ENCODE measurements at places on chromosomes 7 and 10.

DNA sequence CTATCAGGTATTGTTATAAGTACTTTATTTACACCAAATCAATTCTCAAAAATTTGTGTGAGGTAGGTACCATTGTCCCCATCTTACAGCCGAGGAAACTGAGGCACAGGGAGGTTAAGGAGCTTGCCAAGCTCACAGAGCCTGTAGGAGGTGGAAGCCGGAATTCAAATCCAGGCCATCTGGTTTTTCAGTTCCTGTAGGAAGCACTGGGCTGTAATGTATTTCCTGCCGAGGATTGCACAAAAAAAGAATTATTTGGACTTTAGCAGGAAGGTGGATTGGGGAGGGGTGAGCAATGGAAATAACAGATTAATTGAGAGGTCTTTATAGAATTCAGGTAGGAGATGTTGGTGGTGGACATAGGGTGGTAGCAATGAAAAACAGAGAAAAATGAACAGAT is 315.3 kb upstream of the AUTS2 start:
- DNase-seq: no peak

- no peak for DNase-seq
These were observed 35.9 kb downstream of the TNRC18 start for GRCh38 chr7:5387711-5388245.

GRCh38 chr7:27922907-27923641 is 183.1 kb downstream of the TAX1BP1 start:
- no peak for DNase-seq

DNA sequence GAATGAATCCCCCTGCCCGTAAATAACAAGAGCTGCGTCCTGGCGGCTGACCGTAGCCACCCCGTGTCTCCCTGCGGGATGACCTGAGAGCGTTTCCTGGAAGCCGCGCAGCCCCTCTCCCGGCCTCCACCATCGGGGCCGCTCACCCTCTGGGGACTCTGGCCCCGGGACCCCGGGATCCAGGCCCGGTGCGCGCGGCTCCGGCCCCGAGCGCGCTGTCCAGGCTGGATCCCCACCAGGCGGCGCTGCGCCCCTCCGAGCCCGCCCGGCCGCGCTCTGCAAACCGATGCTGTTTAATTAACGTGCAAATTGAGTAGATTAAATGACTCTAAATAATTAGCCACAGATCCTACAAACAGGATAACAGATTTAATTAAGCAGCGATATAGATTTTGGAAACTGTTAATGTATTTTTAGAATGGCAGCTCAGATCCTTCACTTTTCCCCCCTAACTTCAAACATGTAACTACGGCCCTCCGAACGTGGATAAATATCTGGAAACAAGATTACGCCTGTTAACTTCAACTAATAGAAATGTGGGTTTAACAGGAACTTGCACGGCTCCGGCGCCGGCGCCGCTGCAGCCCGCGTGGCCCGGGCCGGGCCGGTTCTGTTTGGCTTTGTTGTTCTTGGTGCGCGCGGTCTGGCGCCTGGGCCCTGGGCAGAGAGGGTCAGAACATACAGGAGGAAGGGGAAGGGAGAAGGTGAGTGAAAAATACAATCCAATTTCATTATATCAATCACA is 7.1 kb upstream of the UNCX start:
- DNase-seq: peak; percentile 95

DNA sequence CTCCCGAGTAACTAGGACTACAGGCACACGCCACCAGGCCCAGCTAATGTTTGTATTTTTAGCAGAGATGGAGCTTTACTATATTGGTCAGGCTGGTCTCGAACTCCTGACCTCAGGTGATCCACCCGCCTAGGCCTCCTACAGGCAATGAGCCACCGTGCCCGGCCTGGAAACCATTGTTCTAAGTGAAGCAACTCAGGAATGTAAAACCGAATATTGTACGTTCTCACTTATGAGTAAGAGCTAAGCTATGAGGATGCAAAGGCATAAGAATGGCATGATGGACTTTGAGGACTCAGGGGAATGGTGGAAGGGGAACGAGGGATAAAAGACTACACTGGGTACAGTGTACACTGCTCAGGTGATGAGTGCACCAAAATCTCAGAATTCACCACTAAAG is 235.1 kb upstream of the AUTS2 start:
- no peak for DNase-seq

DNA sequence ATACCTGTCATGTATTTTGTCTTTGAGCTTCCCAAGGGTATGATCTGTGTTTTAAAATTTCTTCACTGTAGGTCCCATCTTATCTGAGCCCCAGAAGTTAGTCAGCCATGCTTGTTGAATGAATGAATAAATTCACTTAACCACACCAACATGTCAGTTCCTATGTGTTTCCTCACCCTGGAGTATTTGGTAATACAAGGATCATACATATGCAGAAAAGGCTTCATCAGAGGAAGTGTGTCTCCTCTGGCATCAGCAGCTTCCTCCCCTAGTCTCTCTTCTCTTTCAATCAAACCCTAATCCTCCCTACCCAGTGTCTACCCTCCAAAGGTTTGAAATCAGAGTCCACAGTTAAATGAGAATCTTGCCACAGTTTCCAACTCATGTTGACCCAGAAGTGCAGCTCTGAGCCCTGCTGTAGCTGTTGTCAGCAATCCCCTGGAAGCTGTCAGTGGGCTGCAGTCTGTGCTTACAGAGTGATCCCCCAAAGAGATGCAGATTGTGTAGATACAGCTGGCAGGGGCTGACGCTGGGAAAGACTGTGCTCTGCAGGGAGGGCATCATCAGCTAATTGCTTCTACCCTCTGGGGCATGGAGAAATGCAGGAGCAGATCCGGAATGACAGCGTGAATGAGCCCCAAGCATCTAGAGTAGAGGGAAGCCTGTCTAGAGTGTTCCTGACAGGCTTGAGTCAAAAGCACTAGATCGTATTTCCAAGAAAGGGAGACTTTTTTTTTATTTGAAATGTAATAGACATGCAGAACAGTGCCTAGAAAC is 105.0 kb upstream of the WDR11 start:
- DNase-seq: no peak

GRCh38 chr7:142886866-142887265 is 1.3 kb upstream of the TRPV6 start:
- no peak for DNase-seq

DNA sequence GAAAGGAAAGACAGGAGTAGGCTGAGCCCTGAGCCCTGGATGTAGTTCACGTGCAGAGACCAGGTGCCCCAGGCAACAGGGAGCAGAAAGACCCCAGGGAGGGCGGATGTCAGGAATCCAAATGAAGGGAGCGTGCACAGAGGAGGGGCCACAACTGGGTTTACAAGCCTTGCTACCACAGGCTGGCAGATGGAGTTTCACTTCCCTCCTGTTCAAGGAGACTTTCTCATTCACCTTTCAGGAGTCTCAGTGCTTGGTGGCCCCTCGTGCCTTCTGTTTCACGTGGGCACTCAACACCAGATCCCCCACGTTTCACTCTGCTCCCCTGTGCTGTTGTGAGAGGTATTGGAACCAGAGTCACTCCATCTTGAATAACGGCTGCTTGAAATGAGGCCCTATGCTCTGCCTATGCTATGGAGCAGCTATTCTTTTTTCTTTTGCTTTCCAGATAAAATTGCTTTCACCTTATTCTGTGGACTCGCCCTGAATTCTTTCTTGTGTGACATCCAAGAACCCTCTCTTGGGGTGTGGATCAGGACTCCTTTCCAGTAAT is 601.4 kb upstream of the IGFBP3 start:
- DNase-seq: no peak

- DNase-seq: no peak
These were observed 2.3 kb downstream of the CDH23 start for GRCh38 chr10:71398976-71399375.

- peak; percentile 47 for DNase-seq
These were observed 189.8 kb upstream of the IMMP2L start for GRCh38 chr7:111752022-111752582.

DNA sequence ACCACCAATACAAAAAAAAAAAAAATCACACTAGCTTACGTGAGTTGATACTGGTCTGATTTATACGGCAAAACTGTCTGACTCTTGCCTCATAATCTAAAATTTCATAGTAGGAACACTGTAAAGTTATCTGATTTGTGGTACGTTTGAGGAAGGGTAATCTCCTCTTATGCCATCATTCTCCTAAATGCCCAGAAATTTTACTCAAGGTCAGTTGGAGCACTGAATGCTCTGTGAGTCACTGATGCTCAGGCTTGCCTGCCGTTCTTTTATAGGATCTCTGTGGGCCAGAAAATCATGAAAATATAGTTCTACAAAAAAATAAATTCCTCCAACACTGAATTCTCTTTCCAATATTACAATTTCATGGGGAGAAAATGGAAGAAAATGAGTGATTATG is 135.7 kb downstream of the PDE1C start:
- DNase-seq: no peak

DNA sequence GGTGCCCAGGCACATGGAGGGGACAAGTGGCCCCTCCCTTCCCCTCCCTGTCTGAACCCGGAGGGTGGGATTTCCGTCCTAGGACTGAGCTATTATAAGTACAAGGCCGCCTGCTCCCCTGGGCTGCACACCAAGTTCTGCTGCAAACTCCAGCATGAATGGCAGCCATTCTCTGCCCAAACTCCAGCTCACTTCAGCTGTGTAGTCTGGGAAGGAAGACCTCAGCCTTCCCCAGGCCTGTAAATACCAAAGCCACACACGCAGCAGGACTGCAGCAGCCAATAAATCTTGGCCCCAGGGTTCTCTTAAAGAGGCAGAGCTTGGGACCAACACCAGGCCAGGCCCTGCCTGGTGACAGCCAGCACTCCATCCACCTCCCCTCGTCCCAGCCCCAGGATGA is 291.3 kb upstream of the ZMIZ1 start:
- no peak for DNase-seq

DNA sequence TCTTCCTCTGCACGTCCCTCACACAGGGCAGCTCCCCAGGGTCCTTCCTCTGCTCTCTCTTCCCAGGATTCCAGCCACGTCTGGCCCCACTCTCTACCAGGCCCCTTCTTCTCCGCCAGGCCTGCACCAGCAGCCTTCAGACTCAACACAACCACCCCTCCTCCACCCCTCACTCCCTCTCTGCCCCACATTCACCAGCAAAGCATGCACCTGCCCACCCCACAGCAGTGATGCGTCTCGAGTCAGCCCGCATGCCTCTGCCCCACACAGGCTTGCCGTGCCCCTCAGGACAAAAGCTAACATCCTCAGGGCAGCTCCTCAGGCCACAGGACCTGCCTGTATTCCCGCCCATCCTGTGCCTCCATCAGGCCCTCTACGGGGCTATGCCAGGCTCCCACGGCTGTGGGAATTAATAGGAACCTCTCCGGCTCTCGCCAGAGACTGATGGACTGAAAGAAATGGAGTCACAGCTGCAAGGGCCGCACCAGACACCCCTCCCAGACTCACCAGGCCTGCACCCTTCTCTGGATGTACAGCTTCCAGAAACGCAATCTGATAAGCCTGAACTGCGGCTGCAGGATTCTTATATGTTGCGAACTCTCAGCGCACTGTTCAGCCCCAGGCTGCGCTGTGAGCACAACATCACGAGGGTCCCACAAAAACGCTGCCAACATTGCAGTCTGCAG is 100.1 kb downstream of the CYTH3 start:
- DNase-seq: no peak

DNA sequence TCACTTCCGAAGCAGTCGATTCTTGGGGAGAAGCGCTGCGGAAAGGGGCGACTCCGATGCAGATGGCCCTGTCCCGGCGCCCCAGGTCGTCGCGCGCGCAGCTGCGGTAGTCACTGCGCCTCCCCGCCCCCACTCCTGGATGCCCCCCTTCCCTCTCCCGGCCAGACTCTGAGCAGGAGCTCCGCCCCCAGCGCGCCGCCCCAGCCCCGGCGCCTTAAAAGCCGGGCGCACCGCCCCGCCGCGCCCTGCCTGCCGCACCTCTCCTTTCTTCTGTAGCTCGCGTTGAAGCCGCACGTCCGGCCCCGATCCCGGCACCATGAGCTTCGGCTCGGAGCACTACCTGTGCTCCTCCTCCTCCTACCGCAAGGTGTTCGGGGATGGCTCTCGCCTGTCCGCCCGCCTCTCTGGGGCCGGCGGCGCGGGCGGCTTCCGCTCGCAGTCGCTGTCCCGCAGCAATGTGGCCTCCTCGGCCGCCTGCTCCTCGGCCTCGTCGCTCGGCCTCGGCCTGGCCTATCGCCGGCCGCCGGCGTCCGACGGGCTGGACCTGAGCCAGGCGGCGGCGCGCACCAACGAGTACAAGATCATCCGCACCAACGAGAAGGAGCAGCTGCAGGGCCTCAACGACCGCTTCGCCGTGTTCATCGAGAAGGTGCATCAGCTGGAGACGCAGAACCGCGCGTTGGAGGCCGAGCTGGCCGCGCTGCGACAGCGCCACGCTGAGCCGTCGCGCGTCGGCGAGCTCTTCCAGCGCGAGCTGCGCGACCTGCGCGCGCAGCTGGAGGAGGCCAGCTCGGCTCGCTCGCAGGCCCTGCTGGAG is at the start of gene INA:
Gene INA (plus strand): TSS at position 243 of the 817 bp plus-strand sequence. CDS start 74 bp downstream, at position 317.
- DNase-seq: no peak

- DNase-seq: no peak
These were observed 188.9 kb downstream of the LRMDA start for GRCh38 chr10:75620356-75620755.

DNA sequence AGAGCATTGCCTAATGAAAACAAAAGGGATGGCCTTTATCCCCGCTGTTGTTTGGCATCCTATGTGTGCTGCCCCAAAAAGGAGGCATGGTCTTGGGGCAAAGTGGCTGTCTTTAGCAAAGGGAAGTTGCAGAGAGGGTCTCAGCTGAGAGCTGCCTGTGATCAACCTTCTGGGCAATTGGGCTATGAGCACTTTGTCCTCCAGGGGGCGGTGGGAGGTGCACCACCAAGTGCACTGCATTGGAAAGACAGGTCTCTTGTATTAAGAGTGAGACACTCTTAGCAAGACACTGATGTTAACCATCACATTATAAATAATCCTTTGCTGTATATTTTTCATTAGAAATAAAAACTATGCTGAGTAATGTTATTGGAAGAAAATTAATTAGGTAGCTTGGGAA is 314.8 kb downstream of the POM121L12 start:
- DNase-seq: no peak

GRCh38 chr7:153657182-153657800 is 394.9 kb upstream of the DPP6 start:
- DNase-seq: no peak

- DNase-seq: no peak
These were observed 324.5 kb downstream of the GFRA1 start for GRCh38 chr10:115948465-115948864.

DNA sequence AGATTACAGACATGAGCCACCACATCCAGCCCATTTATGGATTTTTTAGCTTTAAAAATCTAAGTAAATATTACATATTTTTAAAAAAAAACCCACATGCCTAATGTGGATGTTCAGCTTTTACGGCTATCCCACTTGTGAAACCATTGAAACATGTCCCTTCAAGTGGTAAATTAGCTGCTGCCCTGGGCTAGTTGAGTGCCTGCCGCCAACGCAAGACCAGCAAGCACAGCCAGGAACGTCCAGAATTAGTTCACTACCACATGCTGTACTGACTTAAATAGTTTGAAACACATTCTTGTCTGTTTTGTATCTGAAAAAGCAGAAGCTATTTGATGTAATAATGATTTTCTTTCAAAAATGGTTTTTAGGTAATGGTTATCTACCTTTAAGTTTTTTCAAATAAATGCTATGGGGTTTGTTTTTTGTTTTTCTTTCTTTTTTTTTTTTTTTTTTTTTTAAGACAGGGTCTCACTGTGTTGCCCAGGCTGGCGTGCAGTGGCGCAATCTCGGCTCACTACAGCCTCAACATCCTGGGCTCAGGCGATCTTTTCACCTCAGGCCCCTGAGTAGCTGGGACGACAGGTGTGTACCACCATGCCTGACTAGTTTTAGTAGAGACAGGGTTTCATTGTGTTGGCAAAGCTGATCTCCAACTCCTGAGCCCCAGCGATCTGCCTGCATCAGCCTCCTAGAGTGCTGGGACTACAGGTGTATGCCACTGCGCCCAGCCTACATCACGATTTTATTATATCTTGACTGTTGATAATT is 57.0 kb downstream of the KLRG2 start:
- no peak for DNase-seq

GRCh38 chr10:125692196-125692595 is 9.2 kb upstream of the TEX36 start:
- no peak for DNase-seq
